ENCODE measurements at places on chromosomes 1 and 21. TPM values are rescaled to one million over a fixed set of nuclear protein-coding genes. Genes with fewer than 3 reads are reported as not detected.

Gene RCC2
- total RNA-seq: 46.0 TPM

Gene ITSN1
- total RNA-seq: 35.0 TPM

Gene PTGFRN
- 67.5 TPM for total RNA-seq

Gene MRPS15
- total RNA-seq: 56.2 TPM

Gene TRIM67
- not detected for total RNA-seq
